Stimulated activated CD4-positive, alpha-beta T cell treated with anti-CD3 and anti-CD28 coated beads, Interleukin-4, amount 100 ng/mL, for 24 hours (primary cell): ENCODE measurements at places on chromosomes 6 and 20.

GRCh38 chr6:42783177-42783875 lies 1.5 kb downstream of the BICRAL start:
- DNase-seq = peak; percentile 75

- DNase-seq = peak; percentile 74
Observed at GRCh38 chr20:38764567-38765318, 16.5 kb downstream of the ACTR5 start.

GRCh38 chr6:57207141-57207540 lies 15.0 kb downstream of the RAB23 start:
- DNase-seq = no peak

GRCh38 chr20:62994869-62995281 lies 11.9 kb downstream of the BHLHE23 start:
- no peak for DNase-seq

DNA sequence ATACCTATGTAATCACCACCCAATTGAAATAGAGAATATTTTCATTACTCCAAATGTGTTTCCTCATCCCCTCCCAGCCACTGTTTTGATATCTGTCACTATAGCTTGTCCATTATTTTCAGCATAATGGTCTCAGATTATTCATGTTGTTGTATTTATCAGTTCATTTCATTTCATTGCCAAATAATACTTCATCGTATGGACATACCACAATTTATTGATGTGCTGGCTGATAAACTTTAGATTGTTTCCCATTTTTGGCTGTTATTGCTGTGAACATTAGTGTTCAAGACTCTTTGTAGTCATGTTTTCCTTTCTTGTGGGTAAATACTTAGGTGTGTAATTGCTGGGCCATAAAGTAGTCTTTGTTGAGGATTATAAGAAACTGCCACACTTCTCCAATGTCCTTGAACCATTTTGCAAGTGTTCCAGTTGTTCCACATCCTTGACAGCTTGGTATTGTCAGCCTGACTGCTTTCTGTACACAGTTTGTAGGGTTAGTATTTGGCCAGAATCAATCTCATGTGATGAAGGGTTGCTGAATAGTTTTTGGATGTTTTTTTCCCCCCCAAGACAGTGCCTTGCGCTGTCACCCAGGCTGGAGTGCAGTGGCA lies 44.3 kb downstream of the JARID2 start:
- no peak for DNase-seq

GRCh38 chr6:84860920-84861319 lies 96.5 kb upstream of the TBX18 start:
- DNase-seq = no peak

DNA sequence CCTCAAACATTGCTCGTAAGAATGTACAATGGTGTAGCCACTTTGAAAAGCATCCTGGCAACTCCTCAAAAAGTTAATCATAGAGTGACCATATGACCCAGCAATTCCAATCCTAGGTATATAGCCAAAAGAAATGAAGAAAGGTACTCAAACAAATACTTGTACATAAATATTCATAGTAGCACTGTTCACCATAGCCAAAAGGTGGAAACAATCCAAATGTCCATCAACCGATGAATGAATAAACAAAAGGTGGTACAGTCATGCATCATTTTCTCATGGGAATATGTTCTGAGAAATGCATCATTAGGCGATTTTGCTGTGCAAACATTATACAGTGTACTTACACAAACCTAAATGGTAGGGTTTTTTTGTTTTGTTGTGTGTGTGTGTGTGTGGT lies 74.4 kb upstream of the TBC1D7 start:
- no peak for DNase-seq
